Activated naive CD8-positive, alpha-beta T cell treated with anti-CD3 and anti-CD28 coated beads, Interleukin-2, amount 50 U/mL, for 24 hours (primary cell): ENCODE measurements at places on chromosomes 1 and 21.

DNA sequence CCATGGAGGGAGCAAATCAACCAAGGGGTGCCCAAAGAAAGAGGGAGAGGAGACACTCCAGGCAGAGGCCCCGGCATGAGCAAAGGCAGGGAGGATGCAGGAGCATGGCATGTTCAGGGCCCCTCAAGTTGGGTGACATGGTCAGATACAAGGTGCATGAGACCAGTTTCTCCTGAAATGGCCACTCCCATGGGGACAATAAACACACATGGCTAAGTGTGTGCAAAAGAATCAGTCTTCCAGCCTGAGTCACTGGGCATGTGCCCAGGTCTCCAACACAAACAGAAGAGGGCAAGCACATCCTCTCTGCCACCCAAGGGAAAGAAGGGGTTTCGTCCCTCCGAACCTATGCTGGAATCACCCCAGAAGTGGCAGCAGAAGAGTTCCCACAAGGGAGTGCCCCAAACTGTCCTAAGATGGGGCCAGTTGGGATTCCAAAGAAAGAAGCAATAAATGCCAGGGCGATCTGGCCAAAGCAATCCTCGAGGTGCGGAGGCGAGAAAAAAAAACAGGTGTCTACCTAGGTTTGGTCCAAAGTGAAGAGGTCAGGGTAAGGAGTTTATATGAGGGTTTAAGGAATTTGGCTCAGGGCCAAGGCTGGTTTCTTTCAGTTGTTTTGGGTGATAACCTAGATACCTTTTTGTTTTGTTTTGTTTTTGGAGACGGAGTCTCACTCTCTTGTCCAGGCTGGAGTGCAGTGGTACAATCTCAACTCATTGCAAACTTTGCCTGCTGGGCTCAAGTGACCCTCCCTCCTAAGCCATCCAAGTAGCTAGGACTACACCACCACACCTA, 13.2 kb downstream of the CASP9 start:
- no peak for DNase-seq

DNA sequence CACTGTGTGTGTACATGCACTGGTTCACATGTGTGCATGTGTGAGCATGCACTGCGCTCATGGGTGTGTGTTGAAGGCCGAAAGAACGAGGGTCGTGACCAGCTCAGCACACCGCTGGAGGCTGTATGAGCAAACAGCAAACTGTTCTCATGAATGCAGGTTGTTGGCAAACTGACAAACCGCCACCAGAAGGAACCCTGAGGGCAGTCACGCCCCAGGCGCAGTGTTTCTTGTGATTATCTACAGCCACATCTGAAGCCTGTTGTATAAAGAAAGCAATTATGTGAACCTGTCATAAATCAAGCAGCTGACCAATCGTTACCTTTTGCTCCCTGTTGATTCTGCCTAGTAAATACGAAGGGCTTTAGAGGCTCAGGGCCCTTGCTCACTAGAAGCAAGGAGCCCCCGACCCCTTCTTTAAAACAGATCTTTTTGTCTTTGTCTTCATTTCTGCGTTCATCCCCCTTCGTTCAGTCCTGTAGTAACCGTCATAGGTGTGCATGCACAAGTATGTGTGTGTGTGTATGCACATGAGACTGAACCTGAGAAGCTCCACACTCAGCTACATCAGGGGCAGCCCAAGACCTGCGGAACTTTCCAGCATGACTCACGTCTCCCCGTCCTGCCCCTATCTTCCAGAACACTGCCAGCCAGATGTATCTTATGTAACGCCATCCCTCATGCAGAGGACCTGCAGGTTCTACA, 16.8 kb upstream of the RIPK4 start:
- DNase-seq: no peak

DNA sequence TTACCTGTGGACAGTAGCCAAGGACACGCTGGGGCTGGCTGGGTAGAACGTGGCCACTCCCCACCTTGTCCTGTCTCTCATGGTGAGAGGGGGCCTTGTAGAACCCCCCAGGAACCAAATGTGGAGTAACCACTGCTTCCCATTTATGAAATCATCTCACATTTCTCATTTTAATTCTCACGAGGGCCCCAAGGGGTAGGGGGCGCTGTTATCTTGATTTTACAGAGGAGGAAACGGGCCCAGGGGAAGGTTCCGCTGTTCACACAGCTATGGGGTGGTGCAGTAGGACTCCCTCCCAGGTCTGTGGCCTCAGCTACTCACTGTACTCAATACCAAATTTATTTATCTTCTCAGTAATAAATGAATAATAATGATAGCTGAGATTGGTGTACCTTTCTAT, 5.5 kb downstream of the SMPDL3B start:
- DNase-seq: peak; percentile 75

DNA sequence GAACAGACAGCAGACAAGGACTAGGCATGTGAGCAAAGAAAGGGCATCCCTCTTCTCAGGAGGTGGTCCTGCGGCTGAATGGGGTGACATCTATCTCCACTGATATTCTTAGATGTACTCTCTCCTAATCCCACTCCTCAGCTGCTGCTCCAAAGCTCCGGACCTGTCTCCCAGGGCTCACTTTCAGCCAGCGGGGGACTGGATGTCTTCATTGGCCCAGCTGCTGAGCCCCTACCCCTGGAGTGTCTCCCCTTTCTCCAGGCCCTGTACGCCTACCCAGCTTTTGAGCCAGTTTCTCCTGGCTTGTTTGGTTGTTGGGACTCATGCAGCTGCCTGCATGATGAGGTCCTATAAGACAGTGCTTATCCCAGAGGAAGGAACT, 28.8 kb upstream of the CSF1 start:
- no peak for DNase-seq

GRCh38 chr1:116503546-116504307, 67.1 kb downstream of the CD58 start:
- peak; percentile 37 for DNase-seq

- no peak for DNase-seq
Measured at GRCh38 chr1:221078260-221078965, 199.2 kb downstream of the HLX start.

DNA sequence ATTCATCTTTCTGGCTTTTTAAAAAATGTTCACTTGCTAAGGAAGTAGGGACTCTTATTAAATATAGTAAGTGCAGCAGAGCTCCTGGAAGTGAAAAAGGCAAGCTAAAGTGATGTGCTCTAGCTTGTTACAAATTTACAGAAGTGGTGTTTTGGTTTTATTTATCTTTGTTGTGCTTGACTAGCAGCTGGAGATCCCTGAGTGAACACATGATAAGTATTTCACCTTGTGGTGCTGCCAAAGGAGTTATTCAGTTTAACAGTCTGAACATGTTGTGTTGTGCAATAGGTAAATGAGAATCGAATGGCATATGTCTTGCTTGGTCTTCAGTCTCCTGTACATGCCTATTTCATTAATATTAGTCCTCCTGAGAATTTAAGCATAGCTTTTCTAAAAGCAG, 315.7 kb downstream of the TPR start:
- no peak for DNase-seq

DNA sequence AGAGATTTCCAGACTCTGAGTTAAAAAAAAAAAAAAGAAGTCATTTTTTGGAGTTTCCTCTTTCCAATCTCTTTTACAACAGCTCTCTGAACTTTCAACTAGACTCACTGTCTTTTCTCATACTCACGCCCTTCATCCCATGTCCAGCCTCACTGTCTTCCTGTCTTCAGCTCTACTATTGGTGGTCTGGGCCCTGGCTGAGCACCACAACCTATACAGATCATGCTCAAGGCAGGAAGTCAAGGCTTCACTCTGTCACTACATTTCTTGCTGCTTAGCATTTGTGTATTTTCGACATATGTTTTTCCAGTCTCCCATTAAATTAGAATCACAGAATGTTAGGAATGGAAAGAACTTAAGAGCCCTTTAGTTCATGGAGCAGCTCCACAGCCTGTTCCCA, 106.4 kb upstream of the PPP2R5A start:
- DNase-seq: no peak
